Mesothelial cell of epicardium (in vitro differentiated cells): ENCODE measurements at places on chromosomes 16 and 17.

GRCh38 chr16:21647562-21648164 lies 4.7 kb downstream of the IGSF6 start:
- no peak for DNase-seq

DNA sequence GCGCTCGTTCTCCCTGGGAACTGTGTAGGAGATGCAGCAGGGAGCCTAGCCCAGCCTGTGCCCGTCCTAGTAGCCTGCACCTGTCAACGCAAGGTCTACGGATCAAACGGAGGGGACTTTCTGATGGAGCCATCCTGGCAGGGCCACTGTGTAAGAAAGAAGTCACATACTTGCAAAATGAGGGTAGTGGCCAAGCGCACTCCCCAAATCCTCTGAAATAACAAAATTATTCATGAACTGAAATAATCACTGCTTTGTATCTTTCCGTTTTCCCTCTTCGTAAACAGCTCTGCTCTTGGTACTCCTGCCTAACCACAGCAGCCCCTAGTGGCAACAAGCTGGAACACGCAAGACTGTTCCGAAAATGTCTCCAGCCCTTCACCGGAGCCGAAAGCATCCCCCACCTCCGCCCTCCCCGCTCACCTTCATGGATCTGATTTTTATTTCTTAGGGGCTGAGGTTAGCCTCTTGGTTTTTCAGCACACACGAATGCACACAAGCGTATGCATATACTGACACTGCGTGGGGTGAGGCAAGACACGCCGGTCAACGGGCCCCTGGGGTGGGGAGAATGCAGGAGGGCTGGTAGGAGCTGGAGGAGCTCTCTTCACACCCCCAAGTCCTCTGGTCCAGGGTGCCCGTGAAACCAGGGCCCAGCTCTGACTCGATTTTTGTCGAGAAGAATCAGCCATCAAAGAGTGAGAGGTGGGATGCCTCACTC lies 100.8 kb downstream of the ABCC12 start:
- peak; percentile 34 for DNase-seq

GRCh38 chr17:66782851-66783250 lies 52.1 kb upstream of the CACNG5 start:
- no peak for DNase-seq

- no peak for DNase-seq
Measured at GRCh38 chr17:49822829-49823228, 25.0 kb downstream of the TAC4 start.

DNA sequence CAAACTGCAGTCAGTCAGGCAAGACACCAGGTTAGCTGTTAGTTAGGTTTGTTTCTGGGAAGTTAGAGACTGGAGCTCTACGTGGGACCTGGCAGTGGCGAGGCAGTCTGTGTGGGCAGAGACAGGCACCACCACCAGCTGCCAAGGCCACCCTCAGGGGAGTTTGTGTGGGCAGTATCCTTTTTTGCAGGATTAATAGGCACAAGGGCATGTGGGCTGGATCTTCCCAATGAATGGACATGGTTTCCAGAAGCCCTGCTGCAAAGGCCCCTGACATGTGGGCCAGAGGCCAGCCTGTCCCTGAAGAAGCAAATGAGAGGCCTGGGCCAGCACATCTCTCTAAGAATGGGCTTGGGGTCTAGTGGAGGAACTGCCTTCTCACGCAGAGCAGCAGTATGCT lies 19.2 kb upstream of the SREBF1 start:
- no peak for DNase-seq

DNA sequence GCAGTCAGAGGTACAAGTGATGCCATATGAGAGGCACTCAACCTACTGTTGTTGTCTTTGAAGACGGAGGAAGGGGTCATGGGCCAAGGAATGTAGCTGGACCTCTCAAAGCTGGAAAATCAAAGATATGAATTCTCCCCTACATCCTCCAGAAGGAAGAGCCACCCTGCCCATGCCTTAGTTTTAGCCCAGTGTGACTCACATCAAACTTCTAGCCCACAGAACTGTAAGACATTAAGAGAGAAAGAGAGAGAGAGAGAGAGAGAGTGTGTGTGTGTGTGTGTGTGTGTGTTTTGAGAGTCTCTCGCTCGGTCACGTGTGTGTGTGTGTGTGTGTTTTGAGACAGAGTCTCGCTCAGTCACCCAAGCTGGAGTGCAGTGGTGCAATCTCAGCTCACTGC lies 87.1 kb downstream of the STX8 start:
- DNase-seq: no peak

- DNase-seq: peak; percentile 58
Measured at GRCh38 chr17:7888184-7888920, at the start of gene CHD3. Gene CHD3 (plus strand): TSS chr17:7888789. CDS start chr17:7889001, 212 bp downstream.

DNA sequence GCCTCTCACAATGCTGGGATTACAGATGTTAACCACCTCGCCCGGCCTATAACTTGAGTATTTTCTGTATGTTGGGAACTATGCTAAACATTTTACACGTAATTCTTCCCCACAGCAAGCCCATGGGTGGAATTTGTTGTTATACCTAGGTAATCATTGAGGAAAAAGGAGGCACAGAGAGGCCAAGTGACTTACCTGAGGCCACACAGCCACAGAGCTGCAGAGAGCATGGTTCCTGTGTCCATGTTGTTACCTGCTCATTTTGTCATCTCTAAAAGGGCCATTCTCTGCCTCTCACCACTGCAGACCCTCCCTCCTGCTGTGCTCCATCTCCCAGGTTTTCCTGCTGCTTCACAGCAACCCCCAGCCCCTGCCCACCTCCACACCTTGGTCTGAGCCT lies 135.5 kb downstream of the ABCC1 start:
- no peak for DNase-seq

DNA sequence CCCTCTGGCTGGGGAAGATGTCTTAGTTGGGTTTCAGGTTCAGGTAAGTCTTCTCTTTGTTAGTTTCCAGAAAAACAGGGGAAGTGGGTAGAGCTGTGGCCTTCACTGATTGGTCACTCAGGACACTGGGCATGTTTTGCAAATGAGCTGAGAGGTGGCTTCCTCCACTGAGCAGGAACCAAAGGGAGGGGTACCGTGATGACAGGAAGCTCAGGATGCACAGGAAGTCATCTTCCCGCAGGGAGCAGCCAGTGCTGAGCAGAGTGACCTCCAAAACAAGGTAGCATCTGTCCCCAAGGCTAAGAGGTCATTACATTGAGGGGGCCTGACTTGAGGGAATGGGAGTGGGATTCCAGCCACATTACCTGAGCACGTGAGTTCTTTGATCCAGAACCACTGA lies 5.6 kb downstream of the NT5C start:
- DNase-seq: no peak

GRCh38 chr16:29148867-29149272 lies 164.0 kb downstream of the LAT start:
- no peak for DNase-seq

- DNase-seq: no peak
Measured at GRCh38 chr17:63082273-63082861, 116.3 kb downstream of the TANC2 start.

- no peak for DNase-seq
Measured at GRCh38 chr16:79295746-79296145, 304.8 kb downstream of the MAF start.

- peak; percentile 85 for DNase-seq
Measured at GRCh38 chr16:88784074-88784855, 755 bp downstream of the PIEZO1 start.
